ENCODE measurements at places on chromosomes 4 and X.

GRCh38 chr4:110854021-110854678 lies 231.3 kb upstream of the PITX2 start:
- DNase-seq = no peak

GRCh38 chr4:113445286-113445685 lies 316.3 kb downstream of the CAMK2D start:
- DNase-seq = peak; percentile 13

DNA sequence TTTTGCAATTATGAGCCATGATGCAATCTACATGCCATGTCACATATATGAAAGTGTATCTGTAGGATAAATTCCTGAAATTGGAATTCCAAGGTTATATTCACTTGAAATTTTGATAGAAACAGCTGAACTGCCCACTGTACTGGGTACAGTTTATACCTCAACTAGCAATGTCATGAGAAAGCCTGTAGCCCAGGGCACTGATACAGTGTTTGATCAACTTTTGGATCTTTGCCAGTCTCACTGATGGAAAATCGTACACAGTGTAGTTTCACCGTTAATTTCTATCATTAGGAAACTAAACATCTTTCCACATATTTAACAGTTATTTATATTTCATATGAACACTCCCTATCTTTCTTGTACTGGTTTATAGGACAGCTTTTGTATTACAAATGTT lies 34.2 kb downstream of the TAPT1 start:
- DNase-seq = no peak

DNA sequence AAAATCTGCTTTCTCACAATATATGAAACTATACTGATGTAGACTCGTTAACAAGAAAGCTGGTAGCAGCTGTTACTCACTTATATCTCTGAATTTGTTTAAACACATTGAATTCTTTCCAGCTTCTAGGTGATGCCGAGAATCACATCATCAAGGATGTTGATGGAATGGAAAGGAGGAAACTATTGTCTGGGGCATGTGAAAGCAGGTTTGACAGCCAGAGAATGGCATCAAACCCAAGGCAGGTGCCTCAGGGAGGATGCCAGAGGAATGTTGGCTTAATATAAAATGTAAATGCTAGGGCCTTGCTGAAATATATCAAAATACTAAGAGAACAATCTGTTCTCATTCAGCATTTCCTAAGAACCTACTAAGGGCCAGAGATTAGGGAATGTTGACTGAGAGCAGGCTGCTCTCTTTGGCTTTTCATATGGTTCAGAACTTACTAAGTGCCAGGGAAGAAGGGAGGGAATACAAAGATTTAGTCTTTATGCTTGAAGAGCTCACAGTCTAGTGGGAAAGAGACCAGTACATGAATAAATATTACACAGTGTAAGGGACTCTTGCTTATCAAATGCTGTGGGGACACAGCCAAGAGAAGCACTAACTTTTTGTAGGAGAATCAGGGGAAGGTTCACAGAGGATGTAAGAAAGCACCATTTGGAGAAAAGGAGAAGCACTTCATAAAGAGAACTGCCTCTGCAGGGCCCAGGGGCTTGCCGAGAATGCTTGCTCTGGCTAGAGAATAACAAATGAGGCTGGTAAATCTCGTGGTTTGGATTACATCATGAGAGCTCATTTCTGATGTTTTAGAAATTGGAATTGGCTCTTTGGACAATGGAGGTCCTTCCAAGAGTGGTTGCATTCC lies 14.7 kb downstream of the SLIT2 start:
- DNase-seq = no peak

GRCh38 chrX:11558972-11559371 lies 106.7 kb downstream of the ARHGAP6 start:
- no peak for DNase-seq

DNA sequence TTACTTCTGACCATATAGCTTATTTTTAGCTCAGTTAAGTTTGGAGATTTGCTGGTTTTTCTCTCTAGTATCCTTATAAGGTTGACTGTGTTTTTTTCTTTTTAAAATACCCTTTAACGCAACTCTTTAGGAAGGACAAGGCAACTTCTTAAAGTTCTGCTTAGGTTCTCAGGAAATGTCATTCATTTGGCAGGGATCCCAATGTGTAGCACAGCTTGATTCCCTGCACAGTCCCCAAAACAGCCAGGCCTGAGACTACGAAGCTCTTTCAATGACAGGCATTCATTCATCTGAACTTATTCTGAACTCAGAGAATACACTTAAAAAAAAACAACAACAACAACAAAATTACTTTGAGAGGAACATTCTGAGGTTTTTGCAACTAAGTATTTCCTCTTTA lies 1765.8 kb downstream of the PCDH7 start:
- DNase-seq = no peak

DNA sequence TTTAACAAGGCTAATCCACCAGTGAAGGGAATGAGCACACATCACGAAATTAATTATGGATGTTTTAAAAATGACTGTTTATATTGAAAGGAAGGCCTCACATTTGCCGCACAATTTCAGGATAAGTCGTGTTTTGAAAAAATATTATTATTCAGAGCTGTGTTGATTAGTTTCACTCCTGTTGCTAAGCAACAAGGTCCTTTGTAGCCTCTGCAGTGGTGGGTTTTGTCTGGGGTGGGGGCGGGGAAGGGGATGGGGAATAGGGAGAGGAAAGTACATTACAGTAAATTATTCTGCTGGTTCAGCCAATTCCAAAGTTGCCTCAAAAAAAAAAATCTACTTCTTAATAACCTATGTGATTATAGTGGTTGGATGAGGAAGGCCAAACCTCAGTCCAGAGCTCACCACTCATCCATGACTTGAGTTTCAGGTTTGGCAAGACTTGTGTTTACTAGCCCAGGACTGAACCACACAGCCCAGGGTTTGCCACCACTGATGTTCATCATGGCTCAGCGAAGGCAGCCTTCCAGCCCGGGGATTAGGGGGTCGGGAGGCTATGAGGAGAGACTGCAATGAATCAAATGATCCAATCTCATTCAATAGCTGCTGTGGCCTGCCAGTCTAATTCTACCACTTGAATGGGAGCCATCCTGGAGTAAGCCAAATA lies 162.5 kb upstream of the ATP6AP2 start:
- DNase-seq = no peak

GRCh38 chr4:88744609-88745008 lies 47.0 kb upstream of the NAP1L5 start:
- DNase-seq = no peak

GRCh38 chrX:129718676-129719075 lies 20.1 kb upstream of the XPNPEP2 start:
- DNase-seq = no peak

- no peak for DNase-seq
Measured at GRCh38 chr4:19694812-19695211, 556.9 kb upstream of the SLIT2 start.

- peak; percentile 18 for DNase-seq
Measured at GRCh38 chr4:88107406-88108107, 50.9 kb downstream of the ABCG2 start.

DNA sequence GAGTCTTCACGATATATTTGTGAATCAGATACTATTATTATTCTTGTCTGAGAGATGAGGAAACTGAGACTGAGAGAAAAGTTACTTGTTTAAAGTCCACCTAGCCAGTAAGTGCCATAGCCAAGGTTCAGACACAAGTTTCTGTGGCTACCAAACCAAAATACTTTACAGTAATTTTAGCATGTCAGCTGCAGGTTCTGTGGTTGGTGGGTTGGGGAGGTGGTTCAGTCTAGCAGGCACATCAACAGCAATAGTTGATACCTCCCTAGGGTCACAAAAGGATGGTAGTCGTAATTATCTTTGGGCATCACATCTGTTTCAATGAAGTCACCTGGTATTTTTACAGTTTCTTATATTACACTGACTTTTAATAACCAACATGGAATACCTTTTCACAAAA lies 35.6 kb upstream of the EDA2R start:
- DNase-seq = no peak

GRCh38 chr4:128757712-128758111 lies 51.8 kb upstream of the JADE1 start:
- DNase-seq = peak; percentile 56

DNA sequence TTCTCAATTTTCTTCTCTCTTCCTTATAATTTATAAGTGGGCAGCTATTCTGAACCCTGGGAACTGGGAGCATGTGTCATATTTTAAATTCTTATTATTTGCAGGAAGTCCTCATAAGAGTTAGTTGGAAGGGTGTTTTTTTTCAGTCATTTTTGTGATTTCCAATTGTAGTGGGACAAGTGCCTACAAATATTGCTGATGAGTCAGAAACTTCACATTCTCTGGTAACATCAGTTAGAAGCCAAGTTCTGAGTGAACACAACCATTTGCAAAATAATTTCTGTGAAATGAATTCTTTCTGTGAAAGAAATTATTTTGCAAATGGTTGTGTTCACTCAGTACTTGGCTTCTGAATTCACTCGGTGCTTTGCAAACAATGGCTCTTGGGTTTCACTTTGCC lies 20.8 kb upstream of the NWD2 start:
- DNase-seq = no peak

GRCh38 chr4:136863756-136864155 lies 668.5 kb downstream of the PCDH18 start:
- DNase-seq = no peak

GRCh38 chr4:3429651-3430050 lies 12.1 kb upstream of the HGFAC start:
- DNase-seq = no peak

GRCh38 chr4:114223580-114223979 lies 244.1 kb upstream of the ARSJ start:
- no peak for DNase-seq

DNA sequence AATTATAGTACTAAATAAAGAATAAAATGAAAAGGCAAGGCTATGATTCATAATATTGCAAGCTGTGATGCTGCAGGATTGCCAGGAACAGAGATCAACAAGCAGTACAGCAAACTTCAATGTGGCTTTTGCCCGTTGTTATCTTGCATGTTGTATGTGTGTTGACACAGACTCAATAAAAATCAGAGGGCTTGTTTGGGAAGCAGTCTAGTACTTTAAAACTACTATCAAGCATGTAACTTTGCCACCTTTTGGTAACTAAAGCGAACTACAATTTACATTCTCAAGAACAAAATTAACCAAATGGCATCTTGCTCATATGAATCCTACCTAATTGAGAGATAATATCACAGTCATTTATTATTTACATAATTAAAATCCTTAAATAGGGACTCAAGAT lies 79.8 kb upstream of the GPM6A start:
- peak; percentile 20 for DNase-seq

DNA sequence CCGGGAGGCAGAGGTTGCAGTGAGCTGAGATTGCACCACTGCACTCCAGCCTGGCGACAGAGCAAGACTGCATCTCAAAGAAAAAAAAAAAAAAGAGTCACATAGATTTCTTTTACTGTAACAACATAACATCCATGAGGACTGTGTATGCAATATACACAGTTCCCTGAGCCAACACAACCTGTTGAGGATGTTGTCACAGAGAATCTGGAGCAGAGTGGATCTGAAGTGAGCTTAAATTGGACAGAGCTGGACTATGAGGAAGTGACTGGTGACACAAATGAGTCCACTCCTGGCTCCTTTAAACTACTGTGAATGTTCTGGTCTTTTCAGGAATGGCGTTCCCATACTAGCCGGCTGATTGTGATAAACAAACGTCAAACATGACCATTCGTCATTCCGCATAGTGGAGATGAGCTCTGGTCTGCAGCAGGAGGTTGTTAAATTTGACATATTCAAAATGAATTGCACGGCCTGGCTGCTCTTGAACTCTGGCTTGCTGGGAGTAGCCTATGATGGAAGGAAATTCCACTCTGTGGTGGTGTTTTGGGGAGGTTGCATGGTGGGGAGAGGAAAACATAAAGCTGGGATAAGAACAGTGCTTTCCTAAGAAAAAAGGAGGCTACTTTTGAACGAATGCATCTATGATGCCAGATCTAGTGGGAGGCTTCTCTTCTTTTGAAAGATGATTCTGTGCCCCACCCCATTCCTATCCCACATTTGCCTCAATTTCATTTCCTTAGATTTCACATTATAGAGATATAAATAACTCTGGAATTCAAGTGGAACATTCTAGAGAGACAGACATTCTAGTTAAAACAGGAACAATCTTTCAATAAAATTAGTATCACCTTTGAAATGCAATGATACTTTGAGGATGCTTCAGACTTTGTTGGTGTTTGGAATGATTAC lies 149.5 kb downstream of the SHROOM3 start:
- no peak for DNase-seq

GRCh38 chr4:94277534-94277933 lies 65.1 kb downstream of the HPGDS start:
- no peak for DNase-seq

DNA sequence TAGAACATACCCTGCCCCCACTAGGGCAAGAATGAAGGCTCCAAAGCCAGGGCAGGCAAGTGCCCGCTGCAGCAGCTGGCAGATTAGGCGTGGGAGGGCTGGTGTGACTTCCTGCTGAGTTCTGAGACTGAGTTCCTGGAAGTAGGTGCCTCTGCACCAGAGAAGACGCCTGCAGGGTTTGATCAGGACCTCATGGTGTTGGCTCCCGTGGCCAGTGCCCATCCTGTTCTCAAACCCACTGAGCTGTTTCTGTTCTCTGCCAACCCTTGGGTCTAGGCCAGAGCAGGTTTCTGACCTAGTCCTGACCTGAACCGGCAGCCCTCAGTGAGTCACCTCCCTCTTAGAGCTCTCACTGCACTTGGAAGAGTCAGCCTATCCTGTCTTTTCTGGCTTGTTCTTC lies 220.7 kb downstream of the HS6ST2 start:
- peak; percentile 23 for DNase-seq

DNA sequence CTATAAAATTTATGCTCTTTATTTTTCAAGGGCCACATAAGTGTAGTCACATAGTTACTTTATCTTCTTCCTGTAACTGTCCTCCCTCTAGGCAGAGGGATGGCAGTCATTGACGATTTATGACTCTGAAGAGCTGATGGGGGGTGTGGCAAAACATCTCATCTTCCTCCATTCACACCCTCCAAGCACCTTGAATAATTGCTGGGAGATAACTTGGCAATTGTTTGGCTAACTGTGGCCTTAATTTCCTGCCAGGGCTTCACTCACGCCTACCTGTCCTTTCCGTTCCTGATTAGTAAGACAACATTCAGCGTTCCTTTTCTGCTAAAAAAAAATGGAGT lies 329.2 kb downstream of the ARHGAP10 start:
- no peak for DNase-seq

DNA sequence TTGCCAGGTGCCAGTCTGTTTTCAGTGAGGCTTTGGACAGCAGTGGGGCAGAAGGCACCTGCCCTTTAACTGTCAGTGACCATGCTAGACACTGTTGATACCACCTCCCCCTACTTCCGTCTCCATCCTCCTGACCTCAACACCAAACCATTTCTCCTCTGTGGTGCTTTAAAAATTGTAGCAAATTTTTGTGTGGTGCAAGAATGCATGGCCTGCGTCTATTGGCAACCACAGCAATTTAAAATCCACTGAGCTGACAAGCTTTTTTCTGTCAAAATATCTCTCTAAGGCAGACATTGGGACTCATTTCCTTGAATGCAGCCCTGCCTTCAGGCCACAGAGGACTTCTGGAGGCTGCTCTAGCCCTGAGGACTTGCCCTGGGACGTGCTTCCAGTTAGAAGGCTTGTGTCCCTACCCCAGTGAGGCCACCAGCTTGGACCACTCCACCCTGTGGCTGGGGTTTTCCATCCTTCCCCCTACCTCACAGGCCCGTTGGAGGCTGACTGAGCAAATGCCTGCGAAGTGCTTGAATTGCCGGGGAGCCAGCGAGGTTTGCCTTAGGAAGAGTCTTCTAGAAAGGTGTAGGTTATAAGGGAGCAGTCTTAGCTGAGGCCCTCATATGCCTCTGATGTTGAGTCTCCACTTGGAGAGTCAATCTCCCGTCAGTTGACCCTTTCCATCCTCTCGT lies 6.9 kb downstream of the PRRG3 start:
- no peak for DNase-seq
